ENCODE measurements at places on chromosomes 2 and 18.

- no peak for DNase-seq
Measured at GRCh38 chr2:112787729-112788393, 3.6 kb upstream of the IL1A start.

DNA sequence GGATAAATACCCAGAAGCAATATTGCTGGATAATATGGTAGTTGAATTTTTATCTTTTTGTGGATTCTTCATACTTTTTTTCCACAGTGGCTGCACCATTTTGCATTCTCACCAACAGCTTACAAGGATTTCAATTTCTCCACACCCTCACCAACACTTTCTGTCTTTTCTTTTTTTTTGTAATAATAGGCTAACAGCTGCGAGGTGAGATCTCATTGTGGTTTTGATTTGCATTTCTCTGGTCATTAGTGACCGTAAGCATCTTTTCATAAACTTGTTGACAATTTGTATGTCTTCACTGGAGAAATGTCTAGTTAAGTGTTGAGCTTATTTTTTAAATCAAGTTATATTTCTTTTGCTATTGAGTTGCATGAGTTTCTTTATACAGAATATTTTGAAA lies 17.6 kb upstream of the SLC9A2 start:
- no peak for DNase-seq

DNA sequence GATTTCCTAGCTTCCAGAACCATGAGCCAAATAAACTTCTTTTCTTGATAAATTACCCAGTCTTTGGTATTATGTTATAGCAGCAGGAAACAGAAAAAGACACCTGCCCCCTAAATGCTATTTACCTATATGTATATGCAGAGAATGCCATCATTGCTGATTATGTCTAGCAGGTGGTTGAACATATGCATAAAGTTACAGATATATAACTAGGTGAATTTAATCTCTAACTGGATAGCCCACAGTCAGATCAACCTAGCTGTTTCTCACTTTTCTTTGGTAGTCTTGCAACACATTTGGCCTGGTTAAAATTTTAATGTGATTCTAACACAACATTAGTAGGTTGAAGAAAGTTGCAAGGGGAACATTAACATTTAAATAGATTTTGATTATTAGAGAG lies 7.1 kb upstream of the CERS6 start:
- no peak for DNase-seq

DNA sequence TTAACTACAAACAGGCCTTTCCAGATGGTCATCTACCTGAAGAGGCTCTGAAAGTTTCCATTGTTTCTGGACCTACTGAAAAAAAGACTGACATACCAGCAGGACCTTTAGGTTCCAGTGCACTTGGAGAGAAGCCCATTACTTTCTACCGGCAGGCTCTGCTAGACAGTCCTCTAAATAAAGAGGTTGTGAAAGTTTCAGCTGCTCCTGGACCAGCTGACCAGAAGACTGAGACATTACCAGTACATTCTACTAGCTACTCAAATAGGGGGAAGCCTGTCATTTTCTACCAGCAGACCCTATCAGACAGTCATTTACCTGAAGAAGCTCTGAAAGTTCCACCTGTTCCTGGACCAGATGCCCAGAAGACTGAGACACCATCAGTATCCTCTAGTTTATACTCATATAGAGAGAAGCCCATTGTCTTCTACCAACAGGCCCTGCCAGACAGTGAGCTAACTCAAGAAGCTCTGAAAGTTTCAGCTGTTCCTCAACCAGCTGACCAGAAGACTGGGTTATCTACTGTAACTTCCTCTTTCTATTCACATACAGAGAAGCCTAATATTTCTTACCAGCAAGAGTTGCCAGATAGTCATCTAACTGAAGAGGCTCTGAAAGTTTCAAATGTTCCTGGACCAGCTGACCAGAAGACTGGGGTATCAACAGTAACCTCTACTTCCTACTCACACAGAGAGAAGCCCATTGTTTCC lies 65.8 kb downstream of the ALMS1 start:
- no peak for DNase-seq

DNA sequence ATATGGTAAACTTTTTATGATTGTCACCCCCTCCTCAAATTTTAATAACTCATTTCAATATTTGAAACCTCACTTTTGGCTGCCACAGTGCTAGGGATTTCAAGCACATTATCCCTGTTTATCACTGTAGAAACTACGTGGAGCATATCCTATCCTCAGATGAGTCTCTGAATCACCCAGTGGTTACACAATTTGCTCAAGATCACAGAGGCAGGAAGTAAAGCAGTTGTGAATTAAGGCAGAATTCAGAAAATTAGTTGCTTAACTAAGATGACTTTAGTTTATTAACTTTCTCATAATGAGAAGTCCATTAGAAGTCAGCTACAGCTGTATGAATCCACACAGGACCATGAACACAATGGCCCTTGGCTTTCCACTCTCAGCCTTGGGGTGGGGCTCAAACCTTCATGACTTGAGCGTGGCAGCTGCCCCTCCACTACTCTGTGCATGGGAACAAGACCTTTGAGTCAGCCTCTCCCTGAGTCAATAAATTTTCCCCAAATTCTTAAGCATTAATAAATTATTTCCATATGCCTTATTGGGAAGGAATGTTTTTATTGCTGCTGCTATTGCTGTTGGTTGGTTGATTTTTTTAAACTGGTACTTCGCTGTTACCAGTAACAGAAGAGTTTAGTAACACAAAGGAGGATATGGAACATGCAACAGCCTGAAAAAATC lies 369.0 kb downstream of the CBLN2 start:
- no peak for DNase-seq

DNA sequence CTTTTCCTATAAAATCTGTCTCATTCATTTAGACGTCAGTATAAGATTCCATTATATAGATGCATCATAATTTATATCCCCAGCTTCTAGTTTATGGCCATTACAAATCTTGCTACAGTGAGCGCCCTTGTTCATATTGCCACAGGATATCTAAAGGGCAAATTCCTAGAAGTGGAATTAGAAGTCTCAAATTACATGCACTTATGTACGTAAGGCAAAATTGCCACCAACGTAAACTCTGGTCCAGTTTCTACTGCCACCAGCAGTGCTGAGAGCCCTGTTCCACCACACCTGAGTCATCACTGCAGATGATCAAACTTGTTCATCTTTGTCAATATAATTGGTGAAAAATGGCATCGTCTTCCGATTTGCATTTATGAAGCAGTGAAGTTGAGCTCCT lies 90.9 kb upstream of the ID2 start:
- no peak for DNase-seq

GRCh38 chr2:152648336-152648735 lies 68.9 kb downstream of the PRPF40A start:
- no peak for DNase-seq

- no peak for DNase-seq
Measured at GRCh38 chr2:96167407-96168013, 22.3 kb upstream of the DUSP2 start.

GRCh38 chr2:75044291-75044690 lies 85.8 kb downstream of the POLE4 start:
- DNase-seq = no peak

DNA sequence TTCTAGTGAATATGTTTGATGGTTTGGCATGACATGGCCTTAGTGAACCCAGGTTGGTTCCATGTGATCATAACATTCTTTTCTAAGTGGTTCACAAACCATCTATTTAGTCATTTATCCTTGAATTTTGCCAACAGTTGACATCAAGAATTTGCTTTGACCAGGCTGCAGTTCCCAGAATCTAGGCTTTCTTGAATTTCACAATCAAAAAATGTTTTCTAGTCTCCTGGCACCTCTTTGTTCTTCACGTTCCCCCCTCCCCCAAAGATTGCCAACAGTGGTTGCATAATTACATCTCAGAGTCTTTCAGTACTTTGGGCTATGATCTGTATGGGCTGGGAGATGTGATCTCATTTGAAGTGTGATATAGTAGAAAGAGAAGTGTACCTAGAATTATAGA lies 124.0 kb downstream of the GATA6 start:
- no peak for DNase-seq

Measured in activated CD8-positive, alpha-beta memory T cell treated with anti-CD3 and anti-CD28 coated beads, Interleukin-2, amount 50 U/mL, for 4 hours (primary cell).